Left ventricle myocardium superior (tissue), 1 donor: ENCODE measurements at places on chromosomes 6 and 20. TPM values are rescaled to one million over a fixed set of nuclear protein-coding genes. Genes with fewer than 3 reads are reported as not detected.

Gene PTPN1
- 24.1 TPM for total RNA-seq

- no peak for DNase-seq
Observed at GRCh38 chr6:38498805-38499445, 140.8 kb downstream of the BTBD9 start.

Gene PM20D2
- total RNA-seq = 11.8 TPM

DNA sequence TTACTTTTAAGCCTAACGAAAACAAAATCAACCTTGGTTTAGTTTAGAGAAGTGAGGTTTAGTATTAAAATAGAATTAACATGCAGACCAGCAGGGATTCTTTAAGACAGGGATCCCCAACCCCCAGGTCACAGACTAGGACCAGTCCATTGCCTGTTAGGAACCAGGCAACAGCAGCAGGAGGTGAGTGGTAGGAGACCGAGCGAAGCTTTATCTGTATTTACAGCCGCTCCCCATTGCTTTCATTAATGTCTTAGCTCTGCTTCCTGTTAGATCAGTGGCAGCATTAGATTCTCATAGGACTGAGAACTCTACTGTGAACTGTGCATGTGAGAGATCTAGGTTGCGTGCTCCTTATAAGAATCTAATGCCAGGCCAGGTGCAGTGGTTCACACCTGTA is 225.9 kb downstream of the NKAIN2 start:
- DNase-seq = no peak

- DNase-seq = peak; percentile 59
Observed at GRCh38 chr6:7224731-7225130, 88.3 kb downstream of the SSR1 start.

GRCh38 chr20:45832619-45833018 is 980 bp upstream of the SNX21 start:
- no peak for DNase-seq

Gene MDC1
- 13.2 TPM for total RNA-seq

GRCh38 chr6:30875244-30876038 is 8.9 kb upstream of the DDR1 start:
- no peak for DNase-seq

Gene KCNK16
- total RNA-seq = not detected

DNA sequence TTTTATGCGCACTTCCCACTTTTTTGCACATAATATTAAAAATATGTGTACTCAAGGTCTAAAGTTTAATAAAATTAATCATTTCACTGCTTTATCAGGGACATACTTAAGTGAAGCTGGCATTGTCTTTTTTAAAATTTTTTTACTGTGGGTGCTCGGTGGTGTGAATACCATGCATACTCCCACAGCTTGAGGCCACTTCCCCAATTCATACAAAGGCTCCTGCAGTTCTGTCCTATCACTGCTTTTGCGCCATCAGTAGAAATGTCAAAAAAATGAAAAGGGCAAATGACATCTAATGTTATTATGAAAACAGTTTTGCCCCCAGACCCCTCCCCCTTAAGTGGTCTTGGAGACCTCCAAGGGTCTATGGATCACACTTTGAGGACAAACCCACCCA is 464.1 kb upstream of the ARID1B start:
- DNase-seq = no peak

Gene APCDD1L
- total RNA-seq = 0.25 TPM

GRCh38 chr6:170202416-170203135 is 88.3 kb downstream of the DLL1 start:
- DNase-seq = no peak

Gene GZF1
- 26.7 TPM for total RNA-seq

Gene UQCC2
- total RNA-seq = 190 TPM

Gene KCNQ2
- total RNA-seq = 0.52 TPM

- no peak for DNase-seq
Observed at GRCh38 chr6:118758946-118759345, 107.6 kb upstream of the CEP85L start.

DNA sequence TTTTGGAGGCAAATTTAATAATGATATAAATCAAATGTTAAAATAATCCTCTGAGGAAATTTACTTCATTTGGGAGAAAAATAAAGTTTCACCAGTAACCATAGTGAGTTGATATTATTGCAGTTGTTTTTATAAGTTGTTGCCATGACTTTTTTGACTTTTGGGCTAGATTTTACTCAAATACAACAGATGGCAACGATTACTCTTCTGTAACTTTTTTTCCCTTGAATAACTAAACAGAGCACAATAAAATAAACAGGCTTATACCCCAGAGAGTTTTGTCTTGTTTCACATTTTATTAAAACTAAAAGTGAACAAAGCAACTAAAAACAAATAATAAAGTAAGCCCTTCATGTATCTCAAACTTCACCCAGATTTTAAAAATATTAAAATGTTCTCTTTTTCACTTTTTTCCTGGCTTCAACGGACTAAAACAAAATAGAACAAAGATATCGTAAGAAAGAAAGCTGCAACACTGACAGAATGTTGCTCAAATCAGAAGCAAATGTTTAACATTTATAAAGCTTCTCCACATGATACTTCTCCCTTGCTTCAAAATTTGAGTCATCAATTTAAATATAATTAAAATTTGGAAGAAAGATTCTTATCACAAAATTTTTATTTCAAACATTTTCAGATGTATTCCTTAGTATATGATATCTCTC is 42.5 kb upstream of the BMP5 start:
- DNase-seq = no peak

- DNase-seq = no peak
Observed at GRCh38 chr6:89782222-89782621, 37.4 kb downstream of the MDN1 start.

GRCh38 chr20:13046409-13046808 is 37.6 kb downstream of the SPTLC3 start:
- no peak for DNase-seq

Gene STX11
- total RNA-seq = 7.8 TPM

GRCh38 chr6:72619883-72620696 is 1.8 kb upstream of the KCNQ5 start:
- peak; percentile 40 for DNase-seq

Gene DACT2
- 0.92 TPM for total RNA-seq

GRCh38 chr6:44508646-44509045 is 121.1 kb downstream of the CDC5L start:
- no peak for DNase-seq

DNA sequence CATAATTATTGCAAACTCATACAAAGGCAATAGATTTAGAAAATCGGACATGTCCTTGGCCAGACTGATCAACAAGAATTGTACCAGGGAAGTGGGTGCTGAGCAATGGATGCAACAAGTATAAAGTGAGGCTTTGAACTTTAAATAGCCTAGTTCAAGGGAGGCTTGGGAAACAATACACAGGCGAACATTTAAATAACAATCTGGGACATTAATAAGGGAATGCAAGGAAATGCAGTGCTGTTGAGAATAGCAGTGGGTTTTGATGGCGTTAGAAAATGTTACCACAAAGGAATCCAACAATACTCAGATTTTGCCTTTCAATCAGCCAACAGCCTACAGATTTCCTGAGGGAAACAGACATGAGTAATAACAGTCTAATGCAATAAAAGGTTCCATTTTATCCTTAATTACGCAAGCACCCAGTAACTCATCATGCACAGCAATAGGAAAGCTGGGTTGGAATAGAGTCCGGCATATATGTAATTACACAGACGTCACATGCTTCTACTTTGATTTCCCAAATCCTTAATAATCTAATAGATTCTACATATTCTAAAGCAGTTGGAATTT is 134.6 kb downstream of the PHACTR1 start:
- no peak for DNase-seq

DNA sequence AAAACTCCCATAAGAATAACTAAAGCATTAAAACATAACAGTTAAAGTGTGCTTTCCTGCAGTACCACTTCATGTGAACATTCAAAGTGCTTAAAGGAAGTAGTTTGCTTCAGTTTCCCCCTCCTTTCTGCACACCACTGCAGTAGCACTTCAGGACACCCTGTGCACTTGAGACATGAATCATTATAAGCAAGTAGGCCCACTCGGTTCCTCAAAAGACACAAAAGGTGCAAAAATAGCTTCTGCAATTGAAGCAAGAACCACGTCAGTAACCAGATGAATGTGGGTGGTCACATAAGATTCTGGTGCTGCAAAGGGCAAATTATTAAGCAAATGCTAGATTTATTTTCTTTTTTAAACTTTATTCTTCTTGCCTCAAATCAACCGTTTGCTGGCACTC is 160.6 kb downstream of the HIVEP2 start:
- DNase-seq = no peak

DNA sequence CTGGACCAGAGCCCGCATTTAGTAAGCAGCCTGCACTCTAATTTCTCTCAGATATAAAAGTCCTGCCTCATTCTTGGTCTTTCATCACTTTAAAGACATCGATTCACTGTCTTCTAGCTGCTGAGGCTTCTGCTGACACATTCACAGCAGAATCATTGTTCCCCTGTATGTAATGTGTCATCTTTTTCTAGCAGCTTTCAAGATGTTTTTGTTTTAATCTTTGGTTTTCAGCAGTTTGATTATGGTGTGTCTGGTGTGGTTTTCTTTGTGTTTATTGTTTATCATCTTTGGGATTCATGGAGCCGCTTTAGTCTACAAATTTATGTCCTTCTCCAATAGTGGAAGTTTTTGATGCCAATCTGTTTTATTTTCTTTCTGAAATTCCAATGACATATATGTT is 157.3 kb upstream of the STMND1 start:
- DNase-seq = no peak
